Renal pelvis (tissue), 12 donors: ENCODE measurements at places on chromosomes 4 and X. TPM values are rescaled to one million over a fixed set of nuclear protein-coding genes. Genes with fewer than 3 reads are reported as not detected.

GRCh38 chrX:139750390-139750789, 42.4 kb upstream of the MCF2 start:
- DNase-seq, result no peak

- DNase-seq, result no peak
Measured at GRCh38 chr4:154714339-154715040, 29.3 kb upstream of the LRAT start.

- no peak for DNase-seq
Measured at GRCh38 chrX:5810636-5811035, 418.0 kb downstream of the NLGN4X start.

- no peak for DNase-seq
Measured at GRCh38 chr4:159110961-159111360, 8.1 kb downstream of the RAPGEF2 start.

- DNase-seq, result no peak
Measured at GRCh38 chr4:2183394-2183793, 58.5 kb downstream of the HAUS3 start.

- DNase-seq, result no peak
Measured at GRCh38 chr4:60396341-60397049, 803.6 kb upstream of the ADGRL3 start.

DNA sequence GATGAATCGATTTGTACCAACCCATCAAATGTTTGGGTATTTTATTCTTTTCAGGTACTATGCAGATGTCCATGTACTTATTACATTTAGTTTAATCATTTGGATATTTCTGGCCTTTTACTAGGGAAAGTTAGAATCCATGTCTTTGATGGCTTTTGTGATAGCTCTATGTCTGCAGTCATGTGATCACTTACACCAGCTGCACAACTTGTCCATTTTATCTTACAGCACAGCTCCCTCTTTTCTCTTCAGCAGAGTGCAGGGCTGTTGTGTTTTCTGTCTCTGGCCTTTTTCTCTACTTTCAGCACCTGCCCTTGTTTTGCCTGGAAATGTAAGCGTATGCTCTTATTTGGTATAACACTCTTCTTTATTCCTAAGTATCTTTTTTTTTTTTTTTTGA, 30.6 kb downstream of the WWC2 start:
- DNase-seq, result no peak

GRCh38 chr4:73891326-73891725, 22.1 kb downstream of the CXCL1 start:
- no peak for DNase-seq

DNA sequence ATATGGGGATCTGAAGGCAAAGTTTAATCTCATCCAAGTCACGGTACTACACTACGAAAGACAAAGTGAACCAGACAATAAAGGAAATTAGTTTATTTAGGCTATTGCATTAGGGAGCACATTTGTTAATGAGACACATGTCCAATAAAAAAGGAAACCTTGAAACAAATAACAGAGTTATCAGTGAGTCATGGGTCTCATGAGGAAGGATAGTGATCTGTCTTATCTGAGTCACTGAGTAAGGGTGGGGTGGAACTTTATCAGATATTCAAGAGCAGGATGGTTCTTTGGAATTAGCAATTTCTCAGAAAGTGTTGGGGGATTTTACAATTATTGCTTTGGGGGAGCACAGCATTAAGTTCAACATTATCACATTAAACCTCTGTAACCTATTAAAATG, 188.9 kb upstream of the IL1RAPL1 start:
- DNase-seq, result no peak

- DNase-seq, result no peak
Measured at GRCh38 chr4:68592673-68593072, 16.6 kb upstream of the UGT2B17 start.

Gene CLDN22
- polyA plus RNA-seq, result 1.0 TPM

Gene CNGA1
- polyA plus RNA-seq, result 5.9 TPM

Gene ZNF157
- 1.1 TPM for polyA plus RNA-seq
